ENCODE measurements at places on chromosomes 1 and 21.

DNA sequence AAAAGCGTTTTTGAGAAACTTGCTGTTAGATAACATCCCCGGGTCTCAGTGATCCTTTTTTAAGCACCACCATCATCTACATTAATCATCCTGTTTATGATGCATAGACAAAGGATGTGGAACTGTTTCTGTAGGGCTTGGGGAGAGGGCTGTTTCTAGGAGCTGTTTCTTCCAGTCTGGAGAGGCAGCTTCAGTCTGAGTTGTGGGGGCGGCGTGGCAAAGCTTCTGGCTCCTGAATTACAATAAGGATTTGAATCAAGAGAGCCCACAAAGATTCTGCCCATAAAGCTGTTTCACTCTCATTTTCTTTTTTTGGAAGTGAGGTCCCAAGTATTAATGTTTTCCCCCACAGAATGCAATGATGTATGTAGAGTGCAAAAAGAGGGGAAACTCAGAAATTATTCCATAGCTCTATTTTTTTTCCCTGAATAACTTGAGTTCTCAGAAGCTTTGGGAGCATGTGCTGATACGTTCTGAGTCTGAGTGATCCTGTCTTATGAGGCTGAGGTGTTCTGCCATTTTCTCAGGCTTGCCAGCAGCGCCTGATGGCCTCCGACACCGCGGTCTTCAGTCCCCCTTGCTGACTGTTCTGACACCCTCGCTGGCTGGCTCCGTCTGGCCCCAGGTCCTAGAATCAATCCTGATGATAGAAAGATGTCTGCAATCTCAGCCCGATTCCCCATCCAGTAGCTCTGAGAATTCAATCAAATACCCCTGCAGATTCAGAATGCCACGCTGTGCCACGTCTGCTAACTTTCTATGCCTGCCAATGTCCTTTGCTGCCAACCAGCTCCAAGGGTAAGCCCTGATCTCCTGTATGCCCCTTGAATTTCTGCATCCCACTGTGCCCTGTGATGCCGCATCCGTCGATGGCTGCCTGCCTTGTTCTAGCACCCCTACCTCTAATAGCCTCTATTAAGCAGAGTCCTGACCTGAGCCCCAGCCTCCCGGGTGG is 92.4 kb upstream of the AKT3 start:
- DNase-seq: no peak

- no peak for DNase-seq
Observed at GRCh38 chr1:202319381-202320080, 22.2 kb downstream of the UBE2T start.

DNA sequence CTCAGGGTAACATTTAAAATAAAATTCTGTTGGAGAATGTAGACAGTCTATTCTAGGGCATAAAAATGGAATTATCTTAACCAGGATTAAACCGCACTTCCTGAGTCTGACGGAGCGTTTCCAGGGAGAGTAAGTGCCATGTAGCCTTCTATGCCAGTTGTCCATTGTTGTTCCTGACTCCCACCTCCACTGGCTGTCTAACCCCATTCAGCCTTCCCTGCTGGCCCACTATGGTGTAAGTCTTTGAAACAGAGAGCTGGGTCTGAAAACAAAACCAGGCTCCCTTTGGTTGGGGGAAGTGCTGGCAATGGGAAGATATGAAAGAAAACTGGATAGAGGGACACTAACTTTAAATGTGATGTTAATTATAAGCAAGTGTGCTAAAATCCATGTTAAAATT is 71.2 kb upstream of the CNN3 start:
- no peak for DNase-seq

- no peak for DNase-seq
Observed at GRCh38 chr21:14072761-14073535, 137.8 kb downstream of the LIPI start.

- DNase-seq: no peak
Observed at GRCh38 chr1:54392401-54392800, 13.8 kb downstream of the SSBP3 start.

GRCh38 chr21:46326110-46326703 is 2.3 kb downstream of the PCNT start:
- no peak for DNase-seq

GRCh38 chr1:11298390-11299224 is 25.6 kb downstream of the UBIAD1 start:
- no peak for DNase-seq

- peak; percentile 76 for DNase-seq
Observed at GRCh38 chr21:17802572-17802971, 16.6 kb downstream of the C21orf91 start.

DNA sequence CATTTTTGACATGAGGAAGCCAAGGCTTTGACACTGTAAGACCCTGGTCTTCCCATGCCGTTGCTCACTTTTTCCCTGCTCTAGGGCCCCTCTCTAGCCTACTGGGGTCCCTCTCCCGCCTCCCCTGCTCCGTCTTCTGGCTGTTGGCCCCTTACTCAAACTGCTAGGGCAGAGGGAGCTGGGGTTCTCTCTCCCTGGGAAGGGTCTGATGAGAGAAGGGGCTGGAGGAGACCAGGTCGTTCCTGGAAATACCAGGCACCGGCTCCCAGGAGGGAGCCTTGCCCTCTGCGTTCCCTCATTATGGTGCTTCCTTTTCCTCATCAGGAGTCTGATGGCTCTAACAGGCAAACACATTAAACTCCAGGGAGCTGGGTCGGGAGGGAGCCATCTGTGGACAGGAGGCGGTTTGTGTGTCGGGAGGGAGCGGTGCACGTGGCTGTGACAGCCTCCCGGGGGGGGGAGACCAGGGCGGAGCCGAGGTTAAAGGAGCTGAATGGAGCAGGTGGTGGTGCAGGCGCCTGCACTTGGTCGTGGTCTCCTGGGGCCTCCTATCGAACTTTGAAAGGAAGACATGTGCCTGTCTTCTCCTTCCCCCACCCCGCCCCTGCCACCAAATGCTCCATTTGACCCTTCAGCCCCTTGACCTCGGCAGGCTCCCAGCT is 35.4 kb upstream of the LHX4 start:
- no peak for DNase-seq

DNA sequence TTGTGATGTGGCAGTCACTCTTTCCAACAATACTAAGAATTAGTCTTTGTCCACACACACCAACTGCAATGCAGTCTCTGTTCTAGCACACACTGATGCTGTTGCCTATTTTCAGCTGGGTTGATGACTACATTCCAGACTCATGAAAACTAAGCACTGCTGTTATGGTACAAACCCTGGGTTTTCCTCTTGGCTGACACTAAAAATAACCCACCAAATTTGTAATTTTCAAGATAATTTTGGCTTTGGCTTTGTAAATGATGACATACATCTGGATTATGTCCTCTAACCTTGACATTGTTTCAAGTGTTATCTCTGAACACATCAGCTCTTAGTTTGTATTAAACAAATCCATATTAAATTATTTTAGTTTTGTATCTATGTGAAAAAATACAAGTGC is 444.8 kb downstream of the PTPRC start:
- DNase-seq: peak; percentile 50

DNA sequence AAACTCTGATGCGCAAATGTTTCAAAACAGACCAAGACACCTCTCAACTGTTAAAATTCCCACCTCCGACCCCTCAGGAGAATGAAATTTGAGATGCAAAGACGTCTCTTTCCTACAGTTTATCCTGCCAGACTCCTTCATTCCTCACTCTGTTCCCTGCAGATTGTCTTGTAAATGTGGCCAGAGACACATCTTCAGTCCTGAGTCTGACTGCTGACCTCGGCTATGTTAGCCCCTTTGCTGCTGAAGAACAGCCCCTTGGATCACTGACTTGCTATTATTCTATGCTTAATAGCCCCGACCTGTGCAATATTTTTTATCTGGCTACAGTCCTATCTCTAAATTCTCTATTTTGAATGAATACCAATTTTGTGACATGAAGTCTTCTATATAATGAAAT is 16.6 kb upstream of the ESRRG start:
- DNase-seq: no peak

- DNase-seq: peak; percentile 61
Observed at GRCh38 chr1:147389532-147390184, 147.2 kb downstream of the CHD1L start.

- DNase-seq: no peak
Observed at GRCh38 chr1:228450200-228450599, 33.5 kb upstream of the TRIM17 start.

DNA sequence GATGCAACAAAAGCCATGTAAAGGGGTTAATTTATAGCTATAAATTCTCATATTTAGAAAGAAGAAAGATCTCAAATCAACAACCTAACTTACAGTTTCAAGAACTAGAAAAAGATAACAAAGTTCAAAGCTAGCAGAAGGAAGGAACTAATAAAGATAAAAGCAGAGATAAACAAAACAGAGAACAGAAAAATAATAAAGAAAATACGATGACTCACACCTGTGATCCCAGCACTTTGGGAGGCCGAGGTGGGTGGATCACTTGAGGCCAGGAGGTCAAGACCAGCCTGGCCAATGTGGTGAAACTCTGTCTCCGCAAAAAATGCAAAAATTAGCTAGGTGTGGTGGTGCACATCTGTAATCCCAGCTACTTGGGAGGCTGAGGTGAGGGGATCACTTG is 12.4 kb upstream of the TMEM183A start:
- DNase-seq: no peak

DNA sequence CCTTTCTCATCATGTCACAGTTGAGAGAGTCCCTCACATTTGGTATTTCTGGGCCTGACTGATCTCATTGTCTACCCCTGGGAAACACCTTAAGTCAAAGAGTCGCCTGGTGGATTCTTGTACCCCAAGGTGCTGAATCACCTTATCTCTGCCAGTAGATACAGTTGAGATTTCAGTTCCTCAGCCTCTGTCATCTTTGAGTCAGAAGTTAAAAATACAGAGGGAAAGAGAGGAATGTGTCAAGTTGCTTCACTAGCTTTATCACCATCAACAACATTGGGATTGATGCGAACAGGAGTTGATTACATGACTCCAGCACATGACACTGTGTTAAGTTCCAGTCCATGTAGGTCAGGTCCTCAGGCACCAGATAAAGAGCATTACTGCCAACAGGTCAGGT is 513.0 kb downstream of the NUF2 start:
- DNase-seq: no peak

DNA sequence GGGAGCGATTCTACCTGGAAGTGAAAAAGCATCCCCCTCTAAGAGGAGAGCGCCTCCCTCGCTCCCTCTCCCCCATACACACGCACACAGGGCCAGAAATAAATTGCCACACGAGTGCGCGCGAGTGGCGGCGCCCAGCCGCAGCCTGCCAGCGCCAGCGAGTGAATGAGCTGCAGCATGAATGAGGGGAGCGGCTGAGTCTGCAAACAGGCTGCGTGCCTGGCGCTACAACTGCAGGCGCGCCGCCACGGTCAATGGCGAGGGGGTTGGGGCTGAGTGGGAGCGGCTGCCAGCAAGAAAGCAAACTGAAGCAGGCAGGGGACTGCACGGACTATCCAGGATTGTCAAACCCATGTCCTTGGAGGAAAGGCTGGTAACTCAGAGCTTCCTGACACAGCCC is 2.2 kb downstream of the CAMK1G start:
- DNase-seq: peak; percentile 47

DNA sequence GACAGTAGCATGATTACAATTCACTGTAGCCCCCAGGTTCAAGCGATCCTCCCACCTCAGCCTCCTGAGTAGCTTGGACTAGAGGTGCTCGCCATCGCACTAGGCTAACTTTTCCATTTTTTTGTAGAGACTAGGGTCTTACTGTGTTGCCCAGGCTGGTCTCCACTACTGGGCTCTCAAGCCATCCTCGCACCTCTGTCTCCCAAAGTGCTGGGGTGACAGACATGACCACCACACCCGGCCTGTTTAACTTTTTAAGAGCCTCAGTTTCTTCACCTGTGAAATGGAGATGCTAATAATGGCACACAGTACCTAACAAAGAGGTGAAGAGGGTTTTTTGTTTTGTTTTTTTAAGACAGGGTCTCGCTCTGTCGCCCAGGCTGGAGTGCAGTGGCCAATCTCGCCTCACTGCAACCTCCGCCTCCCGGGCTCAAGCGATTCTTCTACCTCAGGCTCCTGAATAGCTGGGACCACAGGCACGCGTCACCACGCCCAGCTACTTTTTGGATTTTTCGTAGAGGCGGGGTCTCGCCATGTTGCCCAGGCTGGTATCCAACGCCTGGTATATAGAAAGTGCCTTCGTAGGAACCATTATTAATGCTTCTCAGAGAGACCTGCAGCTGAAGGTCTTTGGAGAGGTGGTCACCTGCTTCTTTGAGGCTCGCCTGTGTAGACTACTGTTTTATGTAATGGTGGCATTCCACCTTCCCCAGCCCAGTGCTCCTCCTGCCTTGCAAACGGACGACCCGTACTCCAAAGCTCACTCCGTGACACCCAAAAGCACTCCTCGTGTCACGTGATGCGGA is 567 bp downstream of the PMVK start:
- no peak for DNase-seq

DNA sequence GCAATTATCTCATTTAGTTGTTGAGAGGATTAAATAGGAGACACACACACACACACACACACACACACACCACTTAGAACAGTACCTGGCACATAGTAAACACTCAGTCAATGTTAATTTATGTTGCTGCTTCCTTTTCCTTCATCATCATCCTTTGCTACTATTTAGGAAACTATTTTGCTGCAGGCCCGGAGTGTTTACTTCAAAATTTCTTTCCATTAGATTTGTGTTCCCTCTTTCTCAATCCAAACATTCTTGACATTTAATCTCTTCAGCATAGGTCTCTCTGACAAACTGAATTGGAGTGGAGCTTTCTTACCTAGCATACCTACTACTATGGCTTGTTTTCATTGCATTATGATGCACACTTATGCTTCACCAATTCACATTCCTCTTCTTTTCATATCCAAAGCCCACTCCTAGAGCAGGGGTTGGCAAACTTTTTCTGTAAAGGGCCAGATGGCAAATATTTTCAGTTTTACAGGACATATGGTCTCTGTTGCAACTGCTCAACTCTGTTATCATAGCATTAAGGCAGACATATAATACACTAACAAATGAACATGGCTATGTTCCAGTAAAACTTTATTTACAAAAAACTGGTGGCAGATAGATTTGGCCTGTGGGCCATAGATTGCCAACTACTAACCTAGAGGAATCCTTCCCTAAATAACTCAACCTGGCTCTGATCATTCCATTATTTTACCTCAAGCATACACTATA is 49.5 kb downstream of the SCMH1 start:
- DNase-seq: peak; percentile 3

DNA sequence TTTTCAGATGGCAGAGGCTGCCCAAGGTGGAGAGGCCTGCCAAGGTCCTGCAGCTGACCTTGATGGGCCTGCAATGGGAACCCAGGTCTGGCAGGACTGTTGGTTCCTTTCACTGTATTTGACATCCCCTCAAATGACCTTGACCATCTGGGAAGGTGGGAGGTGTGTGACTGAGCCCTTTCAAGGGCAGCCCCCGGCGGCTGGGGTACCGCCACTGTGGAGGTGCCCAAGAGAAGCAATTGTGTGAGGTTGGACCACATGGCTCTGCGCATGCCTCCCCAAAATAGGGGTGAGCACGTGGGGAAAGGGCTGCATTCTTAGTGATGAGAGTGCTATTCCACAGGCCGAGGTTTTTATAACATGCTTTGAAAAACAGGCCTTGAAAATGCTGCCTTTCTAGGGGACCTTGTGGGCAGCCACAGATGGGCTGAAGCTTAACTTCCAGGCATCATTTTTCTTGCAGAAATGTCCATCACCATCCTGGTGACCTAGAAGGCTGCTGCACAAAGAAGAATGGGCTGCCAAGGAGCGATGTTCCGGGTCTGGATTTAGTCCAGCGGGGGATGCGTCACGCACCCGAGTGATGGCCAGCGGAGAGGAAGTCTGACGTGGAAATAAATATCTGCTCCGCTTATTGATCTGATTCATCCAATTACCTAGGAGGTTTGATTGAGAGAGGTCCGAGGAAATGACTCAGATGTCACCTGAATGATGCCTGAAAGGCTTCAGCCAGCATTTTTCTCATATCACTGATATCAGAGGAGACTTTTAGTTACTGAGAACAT is 16.5 kb upstream of the UTS2 start:
- no peak for DNase-seq

- no peak for DNase-seq
Observed at GRCh38 chr1:53348486-53349368, 20.9 kb upstream of the LRP8 start.
